CD4-positive, alpha-beta memory T cell (primary cell): ENCODE measurements at places on chromosomes 5 and 9.

DNA sequence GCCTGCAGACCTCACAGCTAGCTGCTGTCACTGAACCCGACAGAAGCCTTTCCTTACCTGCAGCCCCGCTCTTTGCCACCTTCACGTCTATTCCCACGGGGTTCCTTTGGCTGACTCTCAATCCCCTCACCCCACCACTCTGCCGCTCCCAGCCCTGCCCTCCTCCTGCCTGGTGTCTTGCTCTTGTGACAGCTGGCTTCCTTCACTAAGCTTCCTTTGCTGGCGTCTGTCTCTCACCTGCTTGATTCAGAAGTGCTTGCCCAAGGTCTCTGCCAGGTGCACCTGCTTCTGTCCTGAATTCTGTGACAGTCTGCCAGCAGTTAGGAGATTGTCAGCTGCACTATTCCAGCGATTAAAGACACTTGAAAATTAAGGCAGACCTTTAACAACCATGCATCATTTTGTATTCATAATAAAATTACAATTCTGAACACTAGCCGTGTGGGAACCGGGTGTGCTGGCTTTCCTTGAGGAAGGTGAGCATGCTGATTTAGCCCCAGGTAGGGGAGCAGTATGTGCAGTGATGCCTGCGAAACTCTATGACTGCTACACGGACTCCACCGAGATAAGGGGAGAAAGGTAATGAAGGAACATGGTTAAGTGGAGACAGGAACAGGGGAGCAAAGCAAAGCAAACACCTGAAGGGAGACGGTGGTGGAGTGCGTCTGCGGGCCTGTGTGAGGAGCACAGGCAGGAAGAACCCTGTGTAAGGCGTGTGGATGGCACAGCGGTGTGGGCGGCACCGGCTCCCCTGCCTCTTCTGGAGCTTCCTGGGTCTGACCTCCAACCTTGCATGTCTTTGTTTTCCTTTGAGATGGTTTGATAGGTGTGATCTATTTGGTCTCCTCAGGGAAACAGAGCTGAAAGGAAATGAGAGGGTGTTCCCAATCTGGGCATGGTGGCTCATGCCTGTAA, 80.1 kb upstream of the CACNA1B start:
- no peak for DNase-seq

DNA sequence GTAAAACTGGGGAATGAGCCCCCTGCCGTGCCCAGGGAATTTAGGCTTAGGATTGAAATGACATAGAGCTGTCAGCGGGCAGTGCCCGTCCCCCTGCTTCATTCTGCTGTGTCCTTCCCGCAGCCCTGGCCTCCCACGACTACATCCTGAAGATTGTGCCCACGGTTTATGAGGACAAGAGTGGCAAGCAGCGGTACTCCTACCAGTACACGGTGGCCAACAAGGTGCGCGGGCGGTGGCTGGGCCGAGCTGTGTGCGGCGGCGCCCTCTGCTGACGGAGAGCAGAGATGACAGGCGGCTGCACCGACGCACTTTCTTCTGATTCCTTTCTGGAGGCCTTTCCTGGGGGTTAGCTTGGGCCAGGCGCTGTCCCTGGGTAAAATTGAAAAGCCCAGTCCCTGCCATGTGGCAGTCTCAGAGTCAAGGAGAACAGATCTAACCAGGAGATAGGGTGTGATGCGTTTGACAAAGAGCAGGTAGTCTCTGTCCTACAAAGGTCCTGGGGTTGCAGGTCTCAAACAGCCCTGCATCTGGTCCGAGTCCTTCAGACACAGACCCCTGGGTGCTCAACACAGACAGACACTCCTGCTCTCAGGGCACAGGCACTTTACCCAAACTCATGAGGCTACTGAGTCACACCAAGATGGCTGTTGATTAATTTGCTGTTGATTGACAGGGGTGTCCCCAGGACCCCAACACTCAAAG, 26.8 kb upstream of the RPL26L1 start:
- peak; percentile 68 for DNase-seq

- DNase-seq: no peak
These were observed 158.7 kb upstream of the TNC start for GRCh38 chr9:115276621-115277020.

- no peak for DNase-seq
These were observed 3.3 kb upstream of the FBXW11 start for GRCh38 chr5:172009536-172010270.

GRCh38 chr5:171650597-171650996, 135.0 kb upstream of the SMIM23 start:
- DNase-seq: no peak

- DNase-seq: no peak
These were observed 887.1 kb downstream of the MAT2B start for GRCh38 chr5:164392531-164392930.

- no peak for DNase-seq
These were observed 155.6 kb upstream of the ZNF618 start for GRCh38 chr9:113720495-113720894.

GRCh38 chr5:178740921-178741320, 10.5 kb upstream of the ZNF354A start:
- DNase-seq: no peak

GRCh38 chr5:149550594-149551226, 529 bp downstream of the CSNK1A1 start:
- no peak for DNase-seq

GRCh38 chr9:15136646-15137045, 170.4 kb downstream of the TTC39B start:
- no peak for DNase-seq

GRCh38 chr5:3598207-3598606, 2.6 kb downstream of the IRX1 start:
- no peak for DNase-seq

GRCh38 chr9:13049223-13049622, 230.3 kb downstream of the MPDZ start:
- DNase-seq: no peak

DNA sequence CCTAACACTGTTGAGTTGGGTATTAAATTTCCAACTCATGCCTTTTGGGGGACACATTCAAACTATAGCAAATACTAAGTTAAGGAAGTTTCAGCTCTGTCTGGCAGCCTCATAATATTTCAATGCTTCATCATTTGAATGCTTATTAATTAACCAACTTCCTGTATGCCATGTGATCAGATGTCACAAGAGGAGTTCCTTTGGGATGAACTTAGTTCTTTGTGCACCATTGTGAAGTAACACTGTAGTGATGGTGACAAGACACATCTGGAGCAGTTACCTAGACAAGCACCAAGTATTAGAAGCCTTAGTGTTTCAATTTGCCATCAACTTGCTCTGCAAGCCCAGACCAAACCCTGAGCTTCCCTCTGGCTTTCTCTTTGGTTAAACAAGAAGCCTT, 90.7 kb upstream of the IL12B start:
- no peak for DNase-seq

DNA sequence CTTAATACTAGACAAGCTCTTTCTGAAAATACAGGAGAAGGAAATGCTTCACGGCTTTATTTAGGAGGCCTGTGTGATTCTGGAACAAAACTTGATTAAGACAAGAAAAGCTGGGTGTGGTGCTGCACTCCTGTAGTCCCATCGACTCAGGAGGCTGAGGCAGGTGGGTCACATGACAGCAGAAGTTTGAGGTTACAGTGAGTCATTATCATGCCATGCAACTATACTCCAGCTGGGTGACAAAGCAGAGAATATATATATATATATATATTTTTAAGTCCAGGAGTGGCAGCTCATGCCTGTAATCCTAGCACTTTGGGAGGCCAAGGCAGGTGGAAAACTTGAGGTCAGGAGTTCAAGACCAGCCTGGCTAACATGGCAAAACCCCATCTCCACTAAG, 33.1 kb upstream of the SPIN1 start:
- DNase-seq: no peak

DNA sequence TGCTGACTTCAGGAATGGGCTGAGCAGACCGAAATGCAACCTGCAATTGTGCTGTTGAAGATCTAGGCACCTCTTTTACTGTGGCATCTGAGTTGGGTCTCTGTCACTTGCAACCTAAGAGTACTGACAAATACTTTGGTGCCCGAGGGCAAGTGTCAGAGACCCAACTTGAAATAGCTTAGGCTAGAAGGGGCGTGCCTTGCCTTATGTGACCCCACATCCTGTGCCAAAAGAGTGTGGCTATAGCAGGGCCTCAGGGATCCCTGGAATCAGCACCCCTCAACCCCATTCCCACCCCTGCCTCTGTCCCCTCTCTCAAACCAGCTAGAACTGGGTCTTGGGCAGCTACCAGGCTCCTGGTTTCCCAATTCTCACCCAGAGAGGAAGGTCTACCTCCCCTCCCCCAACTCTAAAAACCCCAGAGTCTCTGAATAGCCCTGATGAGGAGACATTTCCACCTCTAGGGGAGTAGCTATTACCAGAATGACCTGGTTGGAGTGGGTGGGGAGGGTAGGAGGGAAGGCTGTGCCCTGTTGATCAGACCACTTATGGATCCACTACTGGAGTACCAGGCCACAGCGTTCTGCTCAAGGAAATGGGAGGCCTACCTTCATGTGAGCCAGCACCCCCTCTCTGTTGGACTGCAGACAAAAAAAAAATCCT, 17.5 kb downstream of the RAI14 start:
- DNase-seq: no peak

DNA sequence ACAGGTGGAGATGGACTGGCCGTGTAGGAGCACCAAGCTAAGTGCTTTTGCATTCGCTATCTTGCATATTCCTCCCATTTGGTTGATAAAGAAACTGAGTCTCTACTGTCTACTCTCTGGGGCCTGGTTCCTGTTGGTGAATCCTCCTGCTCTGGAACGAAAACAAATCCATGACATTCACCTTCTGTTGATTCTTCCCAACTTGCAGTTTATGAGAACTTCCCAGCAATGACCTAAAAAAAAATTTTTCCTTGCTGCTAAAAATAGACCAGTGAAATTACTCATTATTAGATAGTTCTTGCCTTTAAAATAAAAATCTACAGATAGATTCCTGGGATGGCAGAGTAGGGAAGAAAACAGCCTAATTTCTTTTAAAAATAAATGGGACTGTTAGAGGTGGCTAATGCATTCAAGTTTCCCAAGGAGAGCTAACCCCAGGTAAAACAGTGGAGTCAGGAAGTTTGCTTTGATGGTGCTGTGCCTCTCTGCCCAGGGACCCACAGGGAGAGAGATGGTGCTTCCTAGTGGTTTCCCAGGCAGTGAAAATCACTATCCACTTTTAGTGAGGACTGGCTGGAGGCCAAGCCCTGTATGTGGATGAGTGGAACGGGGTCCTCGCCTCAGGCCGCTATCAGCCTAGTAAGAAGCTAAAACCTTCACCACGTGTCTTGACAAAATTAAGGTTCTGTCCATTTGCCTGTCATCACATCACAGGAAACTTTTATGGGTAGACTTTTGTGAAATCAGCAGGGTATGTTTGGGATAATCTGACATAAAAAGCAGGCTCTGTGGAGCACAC, 68.4 kb upstream of the NR3C1 start:
- DNase-seq: no peak

- no peak for DNase-seq
These were observed 3.1 kb downstream of the GPRIN1 start for GRCh38 chr5:176606875-176607274.

DNA sequence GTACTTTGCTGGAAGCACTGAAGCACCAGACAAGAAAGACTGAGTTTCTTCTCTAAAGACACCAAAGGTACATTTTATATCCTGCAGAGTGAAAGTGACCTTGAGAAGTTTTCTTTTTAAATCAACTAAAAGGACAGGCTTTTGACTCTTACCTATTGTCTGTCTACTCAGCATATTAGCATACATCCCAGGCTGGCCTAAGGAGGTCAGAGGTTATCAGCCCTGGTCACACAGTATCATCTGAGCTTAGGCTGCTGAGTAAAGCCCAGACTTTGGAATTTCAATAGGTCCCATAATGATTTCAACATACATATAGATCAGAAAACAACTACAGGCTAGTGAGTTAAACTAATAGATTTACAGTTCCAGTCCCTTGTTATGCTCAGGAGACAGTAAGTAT, 10.1 kb upstream of the CDH9 start:
- DNase-seq: no peak

GRCh38 chr9:113309204-113309813, 6.1 kb upstream of the RNF183 start:
- peak; percentile 21 for DNase-seq

GRCh38 chr5:1963941-1964451, 81.3 kb upstream of the IRX4 start:
- DNase-seq: no peak

DNA sequence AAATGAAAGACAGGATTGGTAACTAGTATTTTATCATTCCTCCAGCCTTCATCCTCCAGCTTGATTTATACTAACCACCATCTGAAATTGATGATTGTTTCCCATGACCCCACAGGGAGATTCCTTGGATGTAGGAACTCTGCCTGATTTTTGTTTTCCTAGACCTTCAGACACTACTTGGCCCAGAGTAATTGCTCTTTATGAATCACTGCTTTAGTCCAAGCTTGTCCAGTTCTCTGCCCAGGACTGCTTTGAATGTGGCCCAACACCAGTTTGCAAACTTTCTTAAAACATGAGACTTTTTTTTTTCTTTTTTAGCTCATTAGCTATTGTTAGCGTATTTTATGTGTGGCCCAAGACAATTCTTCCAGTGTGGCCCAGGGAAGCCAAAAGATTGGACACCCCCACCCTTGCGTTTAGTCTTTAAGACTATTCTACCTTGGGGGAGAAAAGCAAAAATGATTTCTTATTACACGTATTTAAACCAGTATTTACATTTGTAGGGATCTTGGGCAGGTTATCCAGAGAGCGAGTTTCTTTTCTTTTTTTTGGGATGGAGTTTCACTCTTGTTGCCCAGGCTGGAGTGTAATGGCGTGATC, 18.4 kb downstream of the BASP1 start:
- DNase-seq: no peak

GRCh38 chr5:122390694-122391093, 78.7 kb downstream of the SNCAIP start:
- no peak for DNase-seq

DNA sequence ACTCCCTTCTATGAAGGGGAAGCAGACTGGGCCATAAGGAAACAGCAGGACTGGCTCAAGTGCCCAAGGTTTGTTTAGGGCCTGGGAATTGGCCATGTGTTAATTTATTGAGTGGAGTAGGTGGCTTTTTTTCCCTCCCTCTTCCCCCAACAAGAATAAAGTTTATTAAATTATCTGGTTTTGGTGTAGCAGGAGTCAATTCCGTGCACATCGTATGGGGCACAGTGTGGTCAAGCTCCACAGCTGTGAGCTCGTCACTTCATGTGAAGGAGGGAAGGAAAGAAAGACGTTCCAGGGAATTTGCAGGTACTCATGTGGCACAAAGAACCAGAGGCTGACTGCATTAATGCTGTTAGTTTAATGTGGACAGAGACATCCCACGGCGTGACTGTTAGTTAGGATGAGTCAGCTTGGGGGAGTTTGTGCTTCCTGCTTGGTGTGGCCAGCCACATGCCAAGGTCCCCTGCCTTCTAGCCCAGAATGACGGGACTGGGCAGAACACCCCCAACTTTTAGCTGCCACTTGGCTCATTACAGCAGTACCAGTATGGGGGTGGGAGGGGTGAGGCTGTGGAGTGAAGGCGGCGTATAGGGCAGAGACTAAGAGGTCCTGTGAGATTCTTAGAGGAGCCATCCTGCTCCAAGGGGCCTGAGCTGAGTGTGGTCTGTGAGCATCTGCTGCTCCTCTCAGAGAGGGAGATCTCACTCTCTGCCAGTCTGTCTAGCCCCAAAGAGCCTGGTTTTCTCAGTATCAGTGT, 33.2 kb downstream of the CSF1R start:
- no peak for DNase-seq

GRCh38 chr5:72380492-72381274, 60.5 kb downstream of the PTCD2 start:
- DNase-seq: no peak

GRCh38 chr5:112479418-112479817, 60.3 kb upstream of the EPB41L4A start:
- no peak for DNase-seq

- DNase-seq: no peak
These were observed 175.6 kb downstream of the SPATA31D1 start for GRCh38 chr9:82164159-82164558.

GRCh38 chr5:56467176-56467717, 234.1 kb upstream of the ANKRD55 start:
- DNase-seq: no peak
